ENCODE measurements at places on chromosomes 16 and 17.

DNA sequence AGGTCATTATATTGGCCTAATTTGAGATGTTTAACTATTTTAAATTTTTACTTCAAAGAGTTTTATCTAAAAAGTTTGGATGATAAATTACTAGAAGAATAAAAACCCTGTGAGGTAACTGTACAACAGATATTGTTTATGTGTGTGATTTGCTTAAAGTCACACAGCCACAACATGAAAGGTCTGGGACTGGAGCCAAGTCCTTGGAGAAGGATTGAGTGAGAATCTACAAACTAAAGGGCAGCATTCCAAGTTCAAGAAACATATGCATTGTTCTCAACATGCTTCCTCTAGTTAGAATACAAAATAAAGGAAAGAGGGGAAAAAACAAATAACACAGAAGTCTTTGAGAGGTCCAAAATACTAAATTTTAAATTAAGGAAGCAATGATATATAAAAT lies 131.5 kb upstream of the MON1B start:
- H3K4me3 ChIP-seq, result no peak overlapping the region
- no peak for DNase-seq
- H3K27me3 ChIP-seq, result no peaks in the 10 kb centered on the region
- no peak overlapping the region for H3K27ac ChIP-seq
- no peaks in the 10 kb centered on the region for H3K4me1 ChIP-seq
- no peaks in the 10 kb centered on the region for H3K36me3 ChIP-seq

DNA sequence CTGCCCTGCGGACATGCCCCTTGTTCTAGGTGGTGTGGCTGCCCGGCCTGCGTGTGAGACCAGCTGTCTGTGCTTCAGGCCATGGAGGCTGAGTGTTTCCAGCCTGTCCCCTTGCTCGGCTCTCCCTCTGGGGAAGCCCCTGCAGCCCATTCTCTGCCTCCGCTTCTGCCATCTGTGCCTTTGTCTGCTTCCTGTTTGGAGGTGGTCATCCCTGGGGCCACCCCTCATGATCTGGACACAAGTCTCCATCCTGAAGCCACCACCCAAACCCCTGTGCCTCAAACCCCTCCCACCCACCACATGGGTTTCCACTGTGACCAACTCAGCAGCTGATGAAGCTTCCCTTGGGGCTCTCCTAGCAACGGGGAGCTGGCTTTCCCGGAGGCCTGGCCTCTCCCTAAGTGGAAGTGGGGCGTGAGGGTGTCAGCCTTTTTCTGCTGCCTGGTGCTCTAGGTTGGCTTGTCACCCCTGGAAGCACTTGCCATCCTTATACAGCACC lies 184.9 kb downstream of the SEC14L1 start:
- H3K4me1 ChIP-seq, result peaks cover 46% of the 10 kb centered on the region
- no peak overlapping the region for H3K27ac ChIP-seq
- no peak for DNase-seq
- no peak overlapping the region for H3K4me3 ChIP-seq
- no peaks in the 10 kb centered on the region for H3K36me3 ChIP-seq
- no peaks in the 10 kb centered on the region for H3K27me3 ChIP-seq

- DNase-seq, result no peak
- H3K4me3 ChIP-seq, result no peak overlapping the region
- no peak overlapping the region for H3K27ac ChIP-seq
- no peaks in the 10 kb centered on the region for H3K36me3 ChIP-seq
- H3K27me3 ChIP-seq, result peaks cover 2% of the 10 kb centered on the region
- H3K4me1 ChIP-seq, result no peaks in the 10 kb centered on the region
Observed at GRCh38 chr17:46968896-46969295, 10.2 kb downstream of the RPRML start.

- H3K27me3 ChIP-seq, result peaks cover 4% of the 10 kb centered on the region
- H3K4me3 ChIP-seq, result peak overlapping the region; percentile 44
- no peak for DNase-seq
- H3K36me3 ChIP-seq, result peaks cover 30% of the 10 kb centered on the region
- H3K4me1 ChIP-seq, result peaks cover 66% of the 10 kb centered on the region
Observed at GRCh38 chr16:89096042-89096717, 2.5 kb downstream of the ACSF3 start.

GRCh38 chr17:79658811-79659207 lies 48.0 kb upstream of the RBFOX3 start:
- peaks cover 46% of the 10 kb centered on the region for H3K27me3 ChIP-seq
- no peaks in the 10 kb centered on the region for H3K4me1 ChIP-seq

DNA sequence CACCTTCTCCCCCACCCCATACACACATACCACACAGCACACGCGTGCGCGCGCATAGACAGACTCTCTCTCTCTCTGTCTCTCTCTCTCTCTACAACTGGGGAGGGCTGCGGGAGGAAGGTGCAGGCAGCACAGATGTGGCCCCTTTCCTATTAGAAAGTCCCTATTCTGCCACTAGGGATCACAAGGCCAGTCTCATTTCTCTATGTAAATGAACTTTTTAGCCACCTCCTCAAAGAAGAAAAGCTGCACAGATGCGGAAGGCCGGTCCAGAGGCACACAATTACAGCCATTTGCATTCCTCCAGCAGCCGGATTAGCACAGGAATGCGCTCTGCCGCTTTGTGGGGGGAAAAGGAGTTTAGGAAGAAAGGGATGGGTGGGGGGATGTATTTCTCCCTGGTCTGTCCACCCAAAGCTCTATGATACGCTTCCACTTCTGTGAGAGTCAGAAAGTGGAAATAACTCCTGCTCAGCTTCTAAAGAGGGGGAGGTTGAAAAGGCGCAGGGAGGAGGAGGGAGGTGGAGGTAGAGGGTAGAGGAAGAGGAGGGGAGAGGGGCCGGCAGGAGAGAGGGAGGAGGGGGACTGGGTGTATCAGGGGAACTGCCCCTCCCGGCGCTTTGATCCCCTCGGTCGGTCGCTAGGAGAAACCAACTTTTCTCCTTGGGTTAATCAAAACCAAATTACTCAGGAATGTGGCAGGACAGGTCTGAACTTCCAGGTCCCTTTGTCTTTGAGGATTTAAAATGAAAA lies 11.7 kb downstream of the ZFHX3 start:
- no peak overlapping the region for H3K27ac ChIP-seq
- peaks cover 3% of the 10 kb centered on the region for H3K4me1 ChIP-seq
- peaks cover 17% of the 10 kb centered on the region for H3K27me3 ChIP-seq
- no peak overlapping the region for H3K4me3 ChIP-seq

DNA sequence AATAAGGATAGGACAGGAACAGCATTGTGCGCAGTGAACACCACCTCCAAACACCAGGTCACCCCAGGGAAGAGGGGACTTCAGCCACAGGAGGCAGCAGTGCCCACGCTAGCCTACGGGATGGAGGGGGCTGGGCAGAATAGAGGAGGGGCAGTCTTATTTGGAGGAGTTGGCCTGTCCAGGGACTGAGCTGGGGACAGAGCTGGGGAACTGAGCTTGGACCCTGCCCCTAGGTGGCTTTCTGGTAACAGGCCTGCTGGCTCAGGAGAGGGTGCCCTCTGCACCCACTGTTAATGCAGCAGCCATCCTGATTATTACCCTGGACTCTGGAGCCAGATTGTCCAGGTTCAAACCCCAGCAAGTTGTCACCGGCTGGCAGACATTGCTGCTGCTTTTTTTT lies 9.3 kb downstream of the CCDC102A start:
- peaks cover 7% of the 10 kb centered on the region for H3K36me3 ChIP-seq
- peaks cover 44% of the 10 kb centered on the region for H3K4me1 ChIP-seq
- H3K27me3 ChIP-seq, result no peaks in the 10 kb centered on the region
- H3K4me3 ChIP-seq, result no peak overlapping the region
